Hematopoietic multipotent progenitor cell treated with erythropoietin and hydrocortisone succinate and interleukin-3 and kit ligand, for 4 days (in vitro differentiated cells): ENCODE measurements at places on chromosomes 4 and X.

- no peak for DNase-seq
Measured at GRCh38 chrX:138485224-138485623, 226.3 kb downstream of the FGF13 start.

DNA sequence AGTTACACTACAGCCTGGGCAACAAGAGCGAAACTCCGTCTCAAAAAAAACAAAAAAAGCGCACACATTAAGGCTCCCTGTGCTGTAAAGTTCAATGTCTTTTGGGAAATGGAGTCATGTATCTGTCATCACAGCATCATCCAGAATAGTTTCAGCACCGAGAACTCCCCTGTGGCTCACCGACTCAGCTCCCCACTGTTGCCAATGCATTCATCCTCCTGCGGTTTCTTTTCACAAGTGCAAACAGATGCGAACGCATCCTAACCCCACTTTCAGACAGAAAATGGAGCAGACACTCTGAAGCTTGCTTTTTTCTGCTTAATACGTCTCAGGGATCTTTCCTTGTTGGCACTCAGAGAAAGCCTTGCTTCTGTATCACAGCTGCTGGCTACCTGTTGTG is 13.8 kb upstream of the SH3TC1 start:
- DNase-seq = no peak

GRCh38 chr4:113534711-113535110 is 226.8 kb downstream of the CAMK2D start:
- DNase-seq = no peak

DNA sequence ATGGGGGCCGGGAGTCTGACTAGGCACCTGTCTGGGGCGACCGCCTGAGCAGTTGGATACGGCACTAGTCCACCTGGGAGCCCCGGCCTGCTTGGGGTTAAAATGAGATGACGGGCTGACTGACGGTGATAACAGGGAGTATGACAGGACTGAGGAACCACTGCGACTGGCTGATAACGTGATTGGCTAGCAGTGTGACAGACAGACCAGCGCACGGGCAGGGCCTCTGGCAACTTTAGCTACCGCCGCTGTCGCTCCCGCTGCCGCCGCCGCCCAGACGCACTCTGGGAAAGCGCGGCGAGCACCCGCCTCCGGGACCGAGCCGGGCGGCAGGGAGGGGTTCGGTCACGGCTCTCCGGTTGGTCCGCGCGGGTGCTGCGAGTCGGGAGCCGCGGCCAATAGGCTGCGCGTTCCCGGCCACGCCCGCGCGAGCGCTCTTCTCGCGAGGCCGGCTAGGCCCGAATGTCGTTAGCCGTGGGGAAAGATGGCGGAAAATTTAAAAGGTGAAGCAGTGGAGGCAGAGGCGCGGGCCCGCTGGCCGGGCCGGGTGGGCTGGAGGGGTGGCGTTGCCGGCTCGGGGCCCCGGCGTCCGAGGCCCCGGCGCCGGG is at the start of gene SUV39H1:
Gene SUV39H1 (plus strand): TSS at position 434 of the 608 bp plus-strand sequence. CDS start 51 bp downstream, at position 485.
- DNase-seq = peak; percentile 95

DNA sequence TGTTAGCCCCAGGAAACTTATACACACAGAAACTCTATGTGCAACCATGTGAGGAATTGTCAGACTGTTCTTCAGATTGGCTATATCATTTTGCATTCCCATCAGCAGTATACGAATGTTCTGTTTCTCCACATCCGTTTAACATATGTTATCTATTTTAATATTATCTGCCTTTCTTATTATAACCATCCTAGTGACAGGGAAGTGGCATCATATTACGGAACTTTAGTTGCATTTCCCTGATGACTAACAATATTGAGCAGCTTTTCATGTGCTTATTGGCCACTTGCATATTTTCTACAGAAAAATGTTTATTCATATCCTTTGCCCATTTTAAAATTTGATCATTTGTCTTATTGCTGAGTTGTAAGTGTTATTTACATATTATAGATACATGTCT is 36.5 kb upstream of the IL15 start:
- DNase-seq = no peak

- no peak for DNase-seq
Measured at GRCh38 chr4:150849016-150849415, 166.1 kb downstream of the LRBA start.

GRCh38 chr4:28973587-28974350 is 1746.4 kb upstream of the PCDH7 start:
- DNase-seq = no peak

DNA sequence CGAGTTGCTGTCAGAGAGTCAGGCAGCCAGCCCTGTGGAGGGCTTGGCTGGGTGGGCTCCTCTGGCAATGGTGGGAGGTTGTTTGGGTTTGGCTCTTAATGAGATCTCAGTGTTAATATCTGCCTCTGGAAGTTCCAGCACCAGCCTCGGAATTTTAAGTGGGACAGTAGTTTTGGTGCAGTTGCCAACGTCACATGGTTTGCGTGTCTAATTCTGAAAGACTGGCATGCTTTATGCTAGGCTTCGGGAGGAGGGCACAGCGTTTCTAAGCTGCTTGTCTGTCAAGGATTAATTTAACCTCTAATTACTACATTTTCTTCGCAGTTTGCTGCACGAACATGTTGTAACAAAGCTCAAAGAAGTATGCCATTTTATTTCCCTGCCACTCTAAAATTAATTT is 9.2 kb downstream of the MAMLD1 start:
- DNase-seq = no peak

GRCh38 chrX:97328853-97329390 is 445.2 kb downstream of the RPA4 start:
- no peak for DNase-seq

GRCh38 chr4:48322063-48322462 is 19.3 kb upstream of the SLAIN2 start:
- DNase-seq = no peak

DNA sequence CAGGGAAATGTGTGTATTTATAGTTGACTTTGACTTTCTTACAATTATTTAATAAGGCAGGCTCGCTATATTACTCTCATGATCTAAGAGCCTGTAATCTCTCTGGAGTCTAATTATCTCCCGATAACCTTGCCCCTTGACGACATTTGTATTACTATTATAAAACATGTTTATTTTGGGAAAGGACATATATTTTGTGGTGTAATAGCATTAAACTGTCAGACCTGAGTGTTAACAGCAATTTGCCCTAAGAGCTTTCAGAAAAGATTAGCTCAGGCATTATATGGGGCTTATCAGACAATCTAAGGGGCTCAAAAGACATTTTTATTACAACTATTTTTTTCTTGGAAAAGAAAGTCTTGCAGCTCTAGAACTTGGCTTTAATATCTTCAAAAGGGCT is 427.9 kb upstream of the SLIT2 start:
- no peak for DNase-seq

DNA sequence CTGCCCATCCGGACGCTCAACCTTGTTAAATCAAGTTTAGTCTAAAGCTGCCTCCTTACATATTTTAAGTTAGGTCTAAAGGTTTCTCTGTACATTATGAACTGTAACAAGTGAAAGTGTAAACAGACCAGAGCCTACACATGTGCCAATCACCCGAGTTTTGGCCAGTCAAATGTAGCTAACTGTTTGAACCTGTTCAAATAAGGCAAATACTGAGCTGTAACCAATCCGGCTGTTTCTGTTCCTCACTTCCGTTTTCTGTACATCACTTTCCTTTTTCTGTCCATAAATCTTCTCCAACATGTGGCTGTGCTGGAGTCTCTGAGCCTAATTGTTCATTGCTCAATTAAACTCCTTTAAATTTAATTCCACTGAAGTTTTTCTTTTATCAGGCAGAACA is 113.3 kb upstream of the SHISA3 start:
- DNase-seq = no peak
